ENCODE measurements at places on chromosomes 11 and 22.

DNA sequence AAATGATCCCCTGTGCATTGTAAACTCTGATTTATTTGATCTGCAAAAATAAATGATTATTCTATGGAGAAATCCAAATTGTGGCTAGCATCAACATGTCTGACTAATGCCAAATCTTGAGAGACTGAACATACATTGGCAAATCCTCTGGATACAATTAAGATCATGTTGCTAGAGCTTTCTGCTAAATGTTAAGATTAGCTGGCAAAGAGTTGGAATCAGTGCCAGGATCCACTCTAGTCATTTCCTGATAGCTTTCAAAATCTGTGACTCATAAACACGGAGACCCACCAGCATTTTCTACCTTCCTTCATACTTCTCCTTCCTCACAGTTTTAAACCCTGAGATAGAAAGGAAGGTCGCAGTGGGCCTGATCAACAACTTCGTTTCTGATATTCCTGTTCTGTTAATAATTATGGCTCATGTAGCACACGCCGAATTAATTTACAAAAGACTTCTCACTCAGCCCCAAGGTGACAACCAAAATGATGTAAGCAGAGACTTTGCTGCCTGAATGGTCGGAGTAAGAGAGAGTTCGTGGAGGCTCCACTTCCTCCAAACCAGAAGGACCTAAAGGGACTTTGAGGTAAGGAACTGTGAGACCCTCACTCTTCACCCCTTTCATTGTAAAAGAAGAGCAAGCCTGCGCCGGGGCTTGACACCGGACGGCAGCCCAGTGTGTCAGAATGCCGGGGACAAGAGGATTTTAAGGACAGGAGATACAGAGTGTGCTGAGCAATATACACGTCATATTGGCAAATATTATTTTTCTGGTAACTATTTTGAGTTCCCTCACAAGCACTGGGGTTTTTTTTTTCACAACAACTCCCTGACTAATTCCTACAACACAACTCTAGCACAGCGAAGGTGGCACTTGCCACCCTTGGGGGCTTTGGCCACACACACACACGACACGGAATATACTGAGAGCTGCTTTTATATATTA, 42.0 kb downstream of the SERPINH1 start:
- H3K36me3 ChIP-seq: no peaks in the 10 kb centered on the region
- H3K27ac ChIP-seq: no peak overlapping the region
- H3K4me1 ChIP-seq: no peaks in the 10 kb centered on the region
- H3K27me3 ChIP-seq: peaks cover 5% of the 10 kb centered on the region

DNA sequence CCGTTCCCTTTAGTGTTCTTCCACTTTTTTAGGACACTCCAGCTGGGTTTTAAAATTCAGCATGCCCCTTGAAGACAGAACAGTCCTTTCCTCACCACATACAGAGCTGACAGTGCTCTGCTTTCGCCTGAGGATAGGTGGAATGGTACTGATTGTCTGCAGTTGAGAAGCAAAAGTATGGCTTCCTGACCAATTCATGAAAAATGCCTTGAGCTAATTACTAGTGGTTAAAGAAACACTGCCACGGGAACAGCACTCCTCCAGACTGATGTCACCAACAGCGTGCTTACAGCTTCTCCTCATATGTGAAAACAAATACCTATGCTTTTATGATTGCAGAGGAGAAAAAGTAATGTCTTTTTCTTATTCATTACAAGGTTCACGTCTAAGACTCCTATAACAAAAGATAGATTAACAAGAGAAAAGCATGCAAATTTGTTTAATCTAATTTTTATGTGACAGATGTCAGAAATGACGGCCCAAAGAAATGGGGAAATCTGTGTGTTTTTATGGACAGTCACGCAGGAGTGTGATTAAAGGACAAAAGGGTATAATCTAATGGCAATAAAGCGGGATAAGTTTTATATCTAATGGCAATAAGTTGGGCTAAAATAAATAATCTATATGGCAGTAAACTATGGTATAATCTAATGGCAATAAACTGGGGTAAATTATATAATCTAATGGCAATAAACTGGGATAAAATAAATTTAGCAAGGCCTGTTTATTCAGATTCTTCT, 123.4 kb upstream of the ARHGAP42 start:
- H3K4me3 ChIP-seq: no peak overlapping the region
- H3K27ac ChIP-seq: no peak overlapping the region
- H3K27me3 ChIP-seq: no peaks in the 10 kb centered on the region
- no peak for DNase-seq
- no peaks in the 10 kb centered on the region for H3K4me1 ChIP-seq
- no peaks in the 10 kb centered on the region for H3K36me3 ChIP-seq

DNA sequence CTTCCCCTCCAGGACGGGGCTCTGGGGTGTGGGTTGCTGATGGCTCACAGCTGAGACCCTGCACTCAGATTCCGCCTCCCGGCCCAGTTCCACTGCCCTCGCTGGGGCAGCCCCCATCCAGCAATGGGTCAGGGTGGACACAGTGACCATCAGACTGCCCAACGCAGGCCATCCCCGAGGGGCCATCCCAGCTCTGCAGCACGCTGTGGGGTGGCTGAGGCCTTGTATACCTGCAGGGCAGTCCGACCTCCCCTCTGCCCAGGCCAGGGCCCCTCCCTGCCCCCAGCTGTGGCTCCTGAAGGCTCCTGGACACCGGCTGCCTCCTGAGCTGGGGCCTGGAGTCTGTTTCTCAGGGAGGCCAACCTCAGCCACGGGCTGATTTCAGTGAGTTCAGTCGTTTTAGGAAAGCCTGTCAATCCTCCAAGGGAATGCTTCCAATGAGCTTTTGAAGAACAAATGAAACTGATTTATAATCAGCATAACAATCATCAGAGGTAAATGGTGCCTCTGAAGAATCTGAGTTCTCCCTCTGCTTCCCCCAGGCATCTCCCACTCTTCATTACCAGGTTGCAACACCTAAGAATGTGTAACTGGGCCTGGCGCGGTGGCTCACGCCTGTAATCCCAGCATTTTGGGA, 95.1 kb downstream of the CELSR1 start:
- H3K36me3 ChIP-seq: no peaks in the 10 kb centered on the region
- no peak for DNase-seq
- H3K27ac ChIP-seq: no peak overlapping the region
- no peak overlapping the region for H3K4me3 ChIP-seq
- H3K27me3 ChIP-seq: peaks cover 4% of the 10 kb centered on the region
- H3K4me1 ChIP-seq: no peaks in the 10 kb centered on the region

- H3K36me3 ChIP-seq: no peaks in the 10 kb centered on the region
- H3K27me3 ChIP-seq: no peaks in the 10 kb centered on the region
- DNase-seq: no peak
- no peak overlapping the region for H3K27ac ChIP-seq
Observed at GRCh38 chr11:11391796-11392463, 38.9 kb upstream of the CSNK2A3 start.

DNA sequence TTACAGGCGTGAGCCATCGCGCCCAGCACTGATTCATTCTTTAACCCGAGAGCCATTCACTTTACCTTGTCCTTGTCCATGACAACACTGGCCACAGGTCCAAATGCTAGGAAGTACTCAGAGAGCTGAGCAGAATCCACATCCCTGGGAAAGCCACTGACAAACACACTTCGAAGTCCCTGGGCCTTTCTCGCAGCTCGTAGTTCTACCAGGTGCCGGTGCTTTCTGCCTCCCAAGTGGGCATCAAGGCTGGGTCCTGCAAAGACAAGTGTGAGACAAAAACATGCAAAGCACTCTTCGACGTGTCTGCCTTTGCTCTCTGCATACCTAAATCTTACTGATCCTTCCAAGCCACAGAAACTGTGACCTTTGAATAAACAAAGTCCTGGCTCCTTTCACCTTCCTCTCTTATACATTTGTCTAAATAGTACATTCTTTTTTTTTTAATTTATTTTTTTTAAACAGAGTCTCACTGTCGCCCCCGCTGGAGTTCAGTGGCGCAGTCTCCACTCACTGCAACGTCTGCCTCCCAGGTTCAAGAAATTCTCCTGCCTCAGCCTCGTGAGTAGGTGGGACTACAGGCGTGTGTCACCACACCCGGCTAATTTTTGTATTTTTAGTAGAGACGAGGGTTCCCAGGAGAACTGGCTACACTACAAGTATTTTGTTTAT, 2.2 kb downstream of the TUT1 start:
- H3K4me1 ChIP-seq: peaks cover 30% of the 10 kb centered on the region
- no peaks in the 10 kb centered on the region for H3K27me3 ChIP-seq
- H3K4me3 ChIP-seq: no peak overlapping the region

DNA sequence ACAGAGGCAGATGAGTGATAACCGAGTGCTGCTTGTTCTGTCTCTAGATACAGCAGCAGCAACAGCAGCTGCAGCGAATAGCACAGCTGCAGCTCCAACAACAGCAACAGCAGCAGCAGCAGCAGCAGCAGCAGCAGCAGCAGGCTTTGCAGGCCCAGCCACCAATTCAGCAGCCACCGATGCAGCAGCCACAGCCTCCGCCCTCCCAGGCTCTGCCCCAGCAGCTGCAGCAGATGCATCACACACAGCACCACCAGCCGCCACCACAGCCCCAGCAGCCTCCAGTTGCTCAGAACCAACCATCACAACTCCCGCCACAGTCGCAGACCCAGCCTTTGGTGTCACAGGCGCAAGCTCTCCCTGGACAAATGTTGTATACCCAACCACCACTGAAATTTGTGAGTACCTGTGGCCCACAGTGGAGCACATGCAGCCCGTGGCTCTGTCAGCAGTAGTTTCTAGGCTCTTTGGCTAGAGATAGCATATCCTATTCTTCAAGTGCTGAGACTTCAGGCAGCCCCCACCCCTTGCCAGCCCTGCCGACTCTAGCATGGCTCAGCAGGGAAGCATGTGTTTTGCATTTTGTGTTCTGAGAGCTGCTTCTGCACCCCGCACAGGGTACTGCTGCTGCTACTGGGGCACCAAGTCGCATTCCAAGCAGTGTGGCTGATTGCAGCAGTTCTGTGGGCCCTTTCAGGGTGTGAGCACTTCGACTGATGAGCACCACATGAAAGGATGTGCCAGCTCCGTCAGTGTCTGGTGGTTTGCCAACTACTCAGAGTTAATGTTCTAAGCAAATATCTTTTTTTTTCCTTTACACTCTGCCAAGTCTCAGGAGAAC, 59.2 kb downstream of the MED15 start:
- no peak for DNase-seq
- H3K4me1 ChIP-seq: peaks cover 14% of the 10 kb centered on the region
- peaks cover 77% of the 10 kb centered on the region for H3K36me3 ChIP-seq
- H3K27me3 ChIP-seq: no peaks in the 10 kb centered on the region
- H3K27ac ChIP-seq: no peak overlapping the region

- DNase-seq: no peak
- H3K27me3 ChIP-seq: no peaks in the 10 kb centered on the region
- peaks cover 9% of the 10 kb centered on the region for H3K4me1 ChIP-seq
- no peaks in the 10 kb centered on the region for H3K36me3 ChIP-seq
- H3K27ac ChIP-seq: no peak overlapping the region
Observed at GRCh38 chr22:30863081-30863833, 105.3 kb downstream of the MORC2 start.

GRCh38 chr11:64777449-64778222, 706 bp downstream of the SF1 start:
- peak overlapping the region; percentile 83 for H3K4me3 ChIP-seq
- no peaks in the 10 kb centered on the region for H3K27me3 ChIP-seq
- peak overlapping the region; percentile 80 for H3K27ac ChIP-seq

DNA sequence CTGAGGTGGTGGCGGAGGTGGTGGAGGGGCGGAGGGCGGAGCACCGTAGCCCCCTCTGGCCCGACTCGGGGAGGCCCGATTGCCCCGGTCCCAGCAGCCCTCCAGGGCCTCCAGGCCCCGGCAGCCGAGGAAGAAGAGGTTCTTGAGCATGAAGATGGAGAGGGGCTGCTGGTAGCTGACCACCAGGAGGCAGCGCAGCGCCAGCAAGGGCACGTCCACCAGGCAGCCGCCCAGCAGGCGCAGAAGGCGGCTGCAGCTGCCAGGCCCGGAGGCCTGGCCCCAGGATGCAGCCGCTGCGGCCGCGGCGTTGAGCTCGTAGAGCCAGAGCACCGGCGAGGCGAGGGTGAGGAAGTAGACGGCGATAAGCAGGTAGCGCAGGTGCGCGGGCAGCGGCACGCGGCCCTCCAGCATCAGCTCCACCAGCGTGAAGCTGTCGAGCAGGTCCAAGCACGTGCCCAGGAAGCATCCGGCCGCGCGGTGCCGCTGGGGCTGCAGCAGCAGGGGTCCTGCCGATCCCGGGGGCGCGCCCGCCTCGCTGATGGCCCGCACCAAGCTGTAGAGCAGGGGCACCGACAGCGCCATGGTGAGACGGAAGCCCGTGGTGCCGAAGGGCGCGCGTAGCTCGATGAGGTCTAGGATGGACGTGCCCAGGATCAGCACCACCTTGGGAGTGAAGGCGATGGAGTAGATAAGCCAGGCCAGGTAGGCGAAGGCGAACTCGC, 1.5 kb downstream of the TMEM121B start:
- H3K4me1 ChIP-seq: peaks cover 64% of the 10 kb centered on the region
- peak; percentile 66 for DNase-seq
- H3K4me3 ChIP-seq: no peak overlapping the region
- H3K36me3 ChIP-seq: no peaks in the 10 kb centered on the region
- H3K27ac ChIP-seq: no peak overlapping the region

- no peak overlapping the region for H3K4me3 ChIP-seq
- H3K4me1 ChIP-seq: no peaks in the 10 kb centered on the region
Observed at GRCh38 chr11:27718863-27719545, 18.7 kb upstream of the BDNF start.

DNA sequence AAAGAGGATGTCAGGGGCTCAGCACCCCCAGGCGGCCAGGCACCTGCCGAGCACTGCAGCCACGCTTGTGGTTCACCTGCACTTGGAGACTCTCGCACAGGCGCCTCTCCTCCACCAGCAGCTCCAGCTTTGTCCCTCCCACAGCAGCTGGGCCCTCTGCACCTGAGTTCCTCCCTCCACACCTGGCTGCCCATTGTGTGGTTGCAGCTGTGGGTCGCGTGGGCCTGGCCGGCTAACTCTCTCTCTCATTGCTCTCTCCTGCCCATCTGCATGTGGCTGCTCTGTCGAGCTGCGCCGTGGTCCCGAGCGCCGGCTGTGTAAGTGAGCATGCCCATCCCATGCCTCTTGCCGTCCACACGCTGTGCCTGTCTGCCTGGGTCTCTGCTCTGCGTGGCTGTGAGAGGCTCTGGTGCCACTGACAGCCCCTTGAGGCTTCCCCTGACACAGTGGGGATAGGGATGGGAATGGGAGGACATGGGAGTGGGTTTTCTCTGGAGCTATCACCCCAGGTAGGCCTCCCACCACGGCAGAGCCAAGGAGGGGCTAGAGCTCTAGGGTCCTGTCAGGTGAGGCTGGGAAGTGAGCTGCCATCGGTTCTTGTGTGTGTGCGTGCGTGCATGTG, 8.5 kb upstream of the ACR start:
- no peaks in the 10 kb centered on the region for H3K27me3 ChIP-seq
- no peak overlapping the region for H3K4me3 ChIP-seq
- no peak overlapping the region for H3K27ac ChIP-seq
- no peaks in the 10 kb centered on the region for H3K4me1 ChIP-seq
- H3K36me3 ChIP-seq: peaks cover 70% of the 10 kb centered on the region

Data from common myeloid progenitor, CD34-positive (primary cell).